Lower leg skin (tissue), 4 donors: ENCODE measurements at places on chromosomes 5 and 9. TPM values are rescaled to one million over a fixed set of nuclear protein-coding genes. Genes with fewer than 3 reads are reported as not detected.

GRCh38 chr5:96023518-96023917, 61.9 kb upstream of the ELL2 start:
- no peak for DNase-seq

- DNase-seq: no peak
Observed at GRCh38 chr5:118984602-118985001, 3.7 kb downstream of the DTWD2 start.

DNA sequence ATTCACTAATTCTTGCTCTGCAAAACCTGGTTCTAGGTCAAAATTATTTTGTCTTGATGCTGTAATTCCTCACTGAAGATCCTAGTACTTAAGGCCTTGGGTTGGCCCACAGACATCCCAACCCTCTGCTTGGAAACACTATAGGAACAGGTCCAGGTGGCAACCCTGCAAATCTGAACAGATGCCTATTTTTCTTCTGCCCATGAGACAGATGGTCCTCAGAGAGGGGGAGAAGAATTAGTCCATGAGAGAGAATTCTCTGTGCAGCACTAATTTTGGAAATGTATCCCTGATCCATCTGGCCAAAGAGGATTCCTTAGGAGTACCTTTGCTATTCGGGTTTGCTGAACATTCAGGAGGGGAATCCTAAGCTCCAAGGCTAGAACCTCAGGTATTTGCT, 156.3 kb downstream of the ELAVL2 start:
- no peak for DNase-seq

DNA sequence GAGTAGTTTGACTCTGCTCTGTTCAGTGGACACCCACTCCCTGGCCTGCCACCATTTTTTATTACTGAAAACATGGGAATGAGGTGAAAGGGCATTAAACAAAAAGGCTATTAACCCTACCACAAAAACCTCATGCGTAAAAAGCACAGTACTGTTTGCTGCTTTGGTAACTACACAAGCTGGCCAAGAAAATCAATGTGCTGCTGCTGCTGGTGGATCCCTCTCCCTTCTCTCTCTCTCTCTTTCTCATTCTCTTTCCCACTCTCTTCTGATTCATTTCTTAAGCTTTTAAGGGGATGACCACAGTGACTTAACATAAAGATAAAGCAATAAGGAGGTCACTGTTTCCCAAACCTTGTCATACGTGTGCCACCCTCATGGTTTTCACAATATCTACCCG, 183.2 kb upstream of the TBC1D2 start:
- no peak for DNase-seq

GRCh38 chr5:151592855-151593408, 1.8 kb upstream of the FAT2 start:
- DNase-seq: no peak

Gene PIP5KL1
- 6.9 TPM for total RNA-seq
